T follicular helper cell (primary cell): ENCODE measurements at places on chromosomes 13 and 19.
A peak's percentile ranks its signal among the peaks of the same experiment; 100 is the strongest.

- no peak for DNase-seq
These were observed 1.3 kb downstream of the ZNF780A start for GRCh38 chr19:40089462-40089861.

DNA sequence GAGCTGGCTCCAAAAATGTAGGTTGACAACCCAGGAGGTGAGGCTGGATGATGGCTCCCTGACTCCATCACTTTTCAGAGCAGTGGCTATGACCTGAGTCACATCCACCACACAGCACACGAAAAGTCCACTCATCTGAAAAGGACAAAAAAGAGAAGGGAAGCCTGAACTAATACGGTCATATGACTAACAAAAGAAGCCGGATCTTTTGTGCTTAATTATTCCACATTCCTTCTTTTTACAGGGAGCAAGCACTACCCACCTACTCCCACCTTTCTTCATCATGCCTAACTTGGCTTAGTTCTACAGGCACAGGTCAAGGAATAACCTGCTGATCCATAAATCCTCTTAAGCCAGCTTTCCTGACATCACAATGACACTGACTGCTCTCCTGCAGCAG is 601.3 kb upstream of the MIR17HG start:
- DNase-seq, result no peak

DNA sequence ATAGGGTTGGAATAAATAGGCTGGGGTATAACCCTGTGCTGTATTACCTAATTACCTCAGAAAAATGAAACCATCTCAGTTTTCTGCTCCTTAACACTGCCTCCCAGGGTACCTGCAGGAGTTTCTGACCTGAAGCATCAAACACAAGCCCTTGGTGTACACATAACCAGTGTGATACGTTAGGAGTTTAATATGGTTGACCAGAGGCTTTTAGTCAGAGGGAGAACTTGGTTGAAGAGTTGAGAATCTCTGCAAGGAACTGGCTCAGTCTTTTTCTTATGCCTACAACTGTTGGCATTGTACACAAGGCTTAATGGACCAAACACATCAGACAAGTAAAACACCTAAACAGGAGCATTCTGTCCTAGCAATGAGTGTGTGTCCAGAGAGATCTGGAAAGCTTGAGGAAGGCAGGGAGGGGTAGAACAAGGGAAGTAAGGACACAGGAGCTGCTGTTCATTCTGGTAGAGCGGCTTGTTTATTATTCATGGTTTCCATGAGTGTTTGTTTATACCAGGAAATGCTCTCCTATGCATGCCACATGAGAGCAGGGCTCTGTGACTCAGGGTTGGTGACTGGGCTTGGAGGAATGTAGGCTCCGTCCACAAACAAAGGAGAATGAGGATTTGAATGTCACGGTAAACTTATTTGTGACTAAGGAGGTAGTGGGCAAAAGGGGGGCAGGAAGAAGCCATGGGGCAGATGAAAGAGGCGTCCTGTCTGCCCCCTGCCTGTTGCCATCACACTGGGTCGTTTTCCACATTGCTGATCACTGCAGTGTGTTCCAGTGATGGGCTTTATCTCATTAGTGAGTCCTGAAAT is 11.9 kb upstream of the SPATA13 start:
- DNase-seq, result no peak

- no peak for DNase-seq
These were observed 40.5 kb upstream of the CEACAM8 start for GRCh38 chr19:42635233-42635539.

GRCh38 chr13:75934889-75935288 is 298.8 kb downstream of the LMO7 start:
- no peak for DNase-seq

GRCh38 chr13:108281901-108282300 is 12.4 kb downstream of the TNFSF13B start:
- DNase-seq, result no peak

DNA sequence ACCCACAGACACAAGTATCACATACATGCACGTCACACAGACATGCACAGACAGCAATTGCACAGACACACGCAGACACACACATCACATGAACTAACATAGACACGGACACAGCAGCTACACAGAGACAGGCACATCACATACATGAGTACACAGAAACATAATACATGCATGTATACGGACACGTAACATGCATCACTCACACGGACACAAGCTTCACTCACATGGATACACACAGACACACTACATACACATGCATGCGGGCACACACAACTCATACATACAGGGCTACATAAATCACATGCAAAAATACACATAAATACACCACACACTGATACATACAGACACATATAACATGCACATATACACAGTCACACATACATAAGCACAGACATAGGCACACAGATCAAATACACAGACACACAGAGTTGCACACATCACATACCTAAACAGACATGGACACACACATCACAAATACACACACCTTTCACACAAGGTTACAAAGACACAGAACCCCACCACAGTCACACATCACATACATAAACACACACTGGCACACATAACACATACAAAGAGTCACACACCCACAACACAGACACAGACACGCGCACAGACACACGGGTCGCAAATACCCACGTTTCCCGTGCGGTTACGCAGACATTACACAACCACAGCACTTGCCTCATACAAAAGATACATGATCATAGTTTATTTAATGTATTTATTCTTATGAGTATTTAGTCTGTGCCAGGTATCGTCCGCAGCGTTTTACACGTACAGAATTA is 1.1 kb upstream of the LMTK3 start:
- no peak for DNase-seq

DNA sequence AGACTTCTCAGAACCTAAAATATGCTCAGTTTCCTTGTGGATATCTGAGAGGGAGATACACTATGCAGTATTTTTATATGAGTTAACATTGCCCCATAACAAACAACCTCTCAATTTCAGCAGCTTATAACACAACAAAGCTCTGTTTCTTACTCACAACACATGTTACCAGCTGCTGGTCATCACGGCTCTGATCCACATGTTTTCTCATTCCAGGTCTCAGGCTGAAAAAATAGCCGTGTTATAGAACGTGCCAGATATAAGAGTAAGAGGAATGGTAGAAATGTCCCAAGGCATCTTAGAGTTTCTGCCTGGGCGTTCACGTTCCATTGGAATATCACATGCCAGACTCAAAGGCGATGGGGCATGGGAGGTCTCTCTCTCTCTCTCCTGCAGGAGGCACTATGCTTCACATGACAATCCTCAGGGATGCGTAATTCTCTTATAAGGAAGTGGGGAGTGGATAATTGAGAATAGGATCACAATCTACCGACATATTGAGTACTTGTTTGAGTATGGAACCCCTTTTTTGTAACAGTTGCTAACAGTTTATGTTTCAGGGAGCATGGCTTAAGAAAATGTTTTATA is 246.6 kb downstream of the NHLRC3 start:
- DNase-seq, result no peak

- DNase-seq, result peak; percentile 48
These were observed 10.0 kb downstream of the COL5A3 start for GRCh38 chr19:10000171-10000826.

- no peak for DNase-seq
These were observed 100.6 kb upstream of the FAM216B start for GRCh38 chr13:42680748-42681147.

DNA sequence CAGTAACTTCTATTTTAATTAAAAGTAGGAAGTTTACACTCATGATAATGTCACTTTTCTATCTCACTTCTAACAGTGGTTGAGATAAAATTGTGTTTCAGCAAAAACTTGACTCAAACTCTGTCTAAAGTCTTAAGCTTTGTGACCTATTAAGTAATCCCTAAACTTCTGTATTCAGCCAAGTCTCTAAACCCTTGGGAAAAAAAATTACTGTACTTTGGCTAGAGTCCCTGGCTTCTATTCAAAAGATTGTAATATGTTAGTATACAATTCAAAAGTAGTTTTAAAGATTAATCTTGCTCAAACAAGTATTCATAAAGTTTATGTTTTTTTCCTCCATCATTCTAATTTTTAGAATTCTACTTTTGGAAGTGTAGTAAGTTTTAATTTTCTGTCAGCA is 1248.8 kb downstream of the UQCRFS1 start:
- DNase-seq, result no peak

DNA sequence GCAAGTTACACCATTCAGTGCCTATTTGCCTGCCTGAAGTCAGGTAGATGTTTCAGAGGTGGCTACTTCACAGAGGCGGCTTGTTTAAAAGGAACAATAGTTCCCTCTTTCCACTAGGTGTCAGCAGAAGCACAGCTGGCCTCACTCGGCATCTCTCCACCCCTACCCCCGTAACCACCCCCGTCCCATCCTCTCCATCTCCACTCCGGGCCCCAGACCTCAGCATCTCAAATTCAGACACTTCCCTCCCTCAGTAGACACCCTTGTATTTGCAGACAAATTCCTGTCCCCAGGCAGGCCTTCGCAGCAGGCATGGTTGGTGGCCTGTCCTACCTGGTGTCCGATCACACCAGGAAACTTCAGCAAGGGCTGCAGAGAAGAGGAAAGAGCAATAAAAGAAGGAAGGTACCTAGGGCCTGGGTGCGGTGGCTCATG is 9.1 kb upstream of the DPP9 start:
- peak; percentile 37 for DNase-seq

- no peak for DNase-seq
These were observed 42.2 kb downstream of the BRD4 start for GRCh38 chr19:15290166-15290565.

- no peak for DNase-seq
These were observed 954.1 kb upstream of the MIR17HG start for GRCh38 chr13:90393408-90393807.

DNA sequence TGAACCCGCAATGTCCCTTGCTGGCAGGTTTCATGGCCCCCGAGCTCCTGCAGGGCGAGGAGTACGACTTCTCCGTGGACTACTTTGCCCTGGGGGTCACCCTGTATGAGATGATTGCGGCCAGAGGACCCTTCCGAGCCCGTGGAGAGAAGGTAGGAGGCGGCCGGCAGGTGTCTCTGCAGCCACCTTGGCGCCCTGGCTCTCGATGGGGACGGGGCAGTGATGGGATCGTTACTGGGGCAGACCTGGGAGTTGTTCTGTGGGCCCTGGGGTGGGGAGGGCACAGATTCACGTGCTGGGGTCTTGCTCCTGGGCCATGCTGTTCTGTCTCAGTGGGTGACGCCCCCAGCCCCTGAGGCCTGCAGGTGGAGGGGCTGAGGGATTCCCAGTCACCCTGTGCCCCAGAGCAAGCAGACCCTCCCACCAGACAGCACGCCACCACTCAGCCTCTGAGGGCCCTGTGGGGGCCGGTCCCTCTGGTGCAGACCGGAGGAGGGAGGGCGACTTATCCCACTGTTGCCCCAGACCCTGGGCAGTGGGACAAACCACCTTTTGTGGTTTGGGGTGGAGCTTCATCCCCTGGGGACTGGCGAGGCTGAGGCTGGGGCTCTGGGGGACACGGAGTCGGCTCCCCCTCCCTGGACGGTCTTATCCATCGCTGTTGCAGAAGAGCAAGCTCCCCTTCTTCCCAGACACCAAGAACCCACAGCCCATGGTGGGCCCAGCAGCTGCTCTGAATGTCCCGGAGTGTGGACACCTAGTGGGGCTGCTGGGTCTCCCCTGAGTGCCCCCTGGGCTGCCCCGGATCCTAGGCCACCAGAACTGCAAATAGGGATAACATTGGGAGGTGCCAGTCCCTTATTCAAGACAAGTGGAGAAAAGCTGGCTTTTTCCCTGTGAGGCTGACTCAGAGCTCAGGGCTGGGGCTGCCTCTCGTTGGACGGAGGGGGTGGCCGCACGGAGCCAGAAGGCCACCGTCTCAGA is 27.5 kb upstream of the TMEM255B start:
- DNase-seq, result no peak

GRCh38 chr13:46006688-46007452 is 45.7 kb downstream of the ZC3H13 start:
- no peak for DNase-seq

DNA sequence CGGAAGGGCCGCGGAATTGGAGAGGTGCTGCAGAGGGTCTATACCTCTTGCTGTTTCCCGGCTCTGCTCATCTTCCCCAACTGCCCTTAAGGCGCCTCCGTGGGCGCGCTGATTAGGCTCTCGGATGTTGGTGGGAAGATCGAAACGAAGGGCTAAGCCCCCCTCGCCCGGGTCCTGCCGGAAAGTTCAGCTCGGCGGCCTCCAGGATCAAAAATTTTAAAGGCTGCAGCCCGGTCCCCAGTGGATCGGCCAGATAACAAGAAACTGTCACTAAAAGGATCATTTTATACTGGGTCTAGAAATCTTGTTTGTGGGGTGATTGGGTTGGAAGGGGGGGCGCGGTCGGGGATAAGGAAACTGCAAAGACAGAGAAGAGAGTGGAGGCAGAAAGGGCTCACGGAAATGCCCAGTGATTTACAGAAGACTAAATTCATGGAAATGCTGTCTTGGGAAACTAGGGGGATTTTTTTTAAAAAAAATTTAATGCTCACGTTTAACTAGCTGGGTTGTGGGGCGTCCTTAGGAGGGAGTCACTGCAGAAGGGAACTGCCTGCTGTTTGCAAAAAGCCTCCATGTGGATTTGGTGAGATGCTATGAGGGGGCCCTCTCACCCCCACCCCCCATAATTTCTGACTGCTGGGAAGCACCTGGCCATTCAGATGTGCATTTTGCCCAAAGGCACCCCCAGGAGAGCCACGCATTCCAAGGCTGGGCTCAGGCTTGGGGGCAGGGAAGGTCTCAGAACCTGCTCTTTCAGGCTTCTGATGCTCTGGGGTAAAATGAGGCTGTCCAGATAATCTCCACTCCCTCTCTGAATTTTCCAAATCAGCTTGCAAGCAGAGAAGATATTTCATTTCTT is 7.7 kb downstream of the CDX2 start:
- no peak for DNase-seq

DNA sequence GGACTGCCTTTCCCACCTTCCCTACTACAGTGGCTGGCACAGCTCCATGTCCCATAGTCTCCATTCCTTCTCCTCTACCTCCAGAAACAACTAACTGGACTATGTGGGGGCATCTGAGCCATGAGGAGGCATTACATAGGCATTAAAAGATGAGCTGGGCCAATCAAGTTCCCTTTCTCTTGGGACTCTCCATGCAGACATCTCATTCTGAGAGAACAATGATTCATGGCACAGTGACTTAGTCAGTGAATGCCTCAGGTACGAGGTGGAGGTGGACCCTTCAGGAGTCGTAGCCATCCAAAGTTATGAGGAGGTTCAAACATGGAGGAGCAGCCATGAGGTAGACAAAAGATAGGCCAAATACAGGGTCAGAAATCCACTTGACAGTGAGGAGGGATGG is 70.0 kb downstream of the GPC6 start:
- DNase-seq, result no peak
